AG10803 (cell line): ENCODE measurements at places on chromosomes 3 and 15.
A peak's percentile ranks its signal among the peaks of the same experiment; 100 is the strongest.

DNA sequence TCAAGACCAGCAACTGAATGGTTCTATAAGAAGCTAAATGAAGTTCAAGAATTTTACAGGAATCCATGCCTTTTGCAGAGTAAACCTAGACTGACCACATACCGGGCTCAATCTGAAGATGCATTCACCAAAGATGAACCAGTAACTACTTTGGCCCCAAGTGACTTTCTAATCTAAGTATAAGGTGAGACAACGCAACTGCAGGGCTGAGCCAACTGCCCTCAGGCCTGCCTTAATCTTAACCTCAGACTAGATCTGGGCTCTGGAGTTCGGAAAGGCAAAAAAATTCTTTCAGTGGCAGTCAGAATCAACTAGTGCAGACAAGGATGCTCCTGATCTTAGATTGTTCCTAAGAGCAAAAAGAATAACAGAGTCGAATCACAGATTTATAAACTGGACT, 48.3 kb downstream of the EXD1 start:
- DNase-seq, result no peak

DNA sequence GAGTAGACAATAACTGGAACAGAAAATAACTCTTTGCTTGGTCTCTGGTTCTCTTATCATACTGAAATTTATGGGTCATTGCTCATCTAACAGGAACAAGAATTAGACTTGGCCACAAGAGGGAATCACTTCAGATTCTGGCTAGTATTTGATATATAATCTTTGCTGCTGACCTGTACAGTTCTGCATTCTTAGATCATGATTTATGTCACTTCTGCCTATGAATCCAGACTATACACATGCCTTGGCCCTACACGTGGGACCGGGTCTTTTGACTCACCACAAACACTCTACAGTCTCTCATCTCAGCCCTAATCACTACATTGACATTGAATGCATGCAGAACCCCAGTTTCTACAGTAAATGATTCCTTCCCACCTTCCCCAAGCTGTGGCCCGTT, 162.5 kb upstream of the SOX2 start:
- no peak for DNase-seq

- DNase-seq, result no peak
Measured at GRCh38 chr3:189278221-189278620, 106.5 kb downstream of the TPRG1 start.

GRCh38 chr15:35117543-35118265, 32.6 kb upstream of the NANOGP8 start:
- DNase-seq, result peak; percentile 8

DNA sequence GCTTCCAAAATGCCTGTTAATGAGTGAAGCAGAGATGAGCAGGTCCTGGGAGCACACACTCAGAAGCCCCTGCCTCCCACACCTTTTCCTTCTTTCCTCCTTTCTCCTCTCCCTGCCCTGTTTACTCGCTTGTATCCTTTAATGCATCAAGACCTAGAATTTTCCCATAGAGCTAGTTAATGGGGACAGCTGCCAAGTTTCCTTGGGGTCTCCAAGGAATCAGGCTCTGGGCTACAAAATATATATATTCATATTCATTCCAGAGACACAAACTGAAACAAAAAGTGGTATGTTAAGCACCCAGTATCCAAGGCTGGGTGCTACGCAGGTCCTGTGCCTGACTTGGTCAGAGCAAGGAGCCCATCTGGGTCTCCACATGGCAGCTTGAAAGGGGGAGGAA, 235.6 kb downstream of the MYRIP start:
- DNase-seq, result no peak

DNA sequence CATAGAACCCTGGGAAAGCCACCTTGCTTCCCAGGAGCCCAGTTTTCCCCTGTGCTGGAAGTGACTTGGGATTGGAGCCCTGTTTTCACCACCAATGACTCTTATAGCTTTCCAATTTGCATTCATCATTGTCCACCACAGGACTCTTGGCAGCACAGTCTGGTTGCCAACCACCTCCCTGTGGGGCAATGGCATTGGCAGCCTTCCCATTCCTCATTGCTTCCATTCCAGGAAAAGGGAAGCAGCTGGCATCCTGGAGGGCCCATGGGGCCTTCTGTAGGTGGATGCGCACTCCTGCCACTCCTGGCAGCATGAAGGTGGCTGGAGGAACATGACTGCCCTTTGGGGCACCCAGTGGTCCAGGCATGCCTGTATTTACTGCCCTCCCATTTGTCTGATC, 57.7 kb downstream of the FEM1B start:
- DNase-seq, result peak; percentile 75

GRCh38 chr15:23072633-23073032, 33.3 kb upstream of the TUBGCP5 start:
- DNase-seq, result no peak

DNA sequence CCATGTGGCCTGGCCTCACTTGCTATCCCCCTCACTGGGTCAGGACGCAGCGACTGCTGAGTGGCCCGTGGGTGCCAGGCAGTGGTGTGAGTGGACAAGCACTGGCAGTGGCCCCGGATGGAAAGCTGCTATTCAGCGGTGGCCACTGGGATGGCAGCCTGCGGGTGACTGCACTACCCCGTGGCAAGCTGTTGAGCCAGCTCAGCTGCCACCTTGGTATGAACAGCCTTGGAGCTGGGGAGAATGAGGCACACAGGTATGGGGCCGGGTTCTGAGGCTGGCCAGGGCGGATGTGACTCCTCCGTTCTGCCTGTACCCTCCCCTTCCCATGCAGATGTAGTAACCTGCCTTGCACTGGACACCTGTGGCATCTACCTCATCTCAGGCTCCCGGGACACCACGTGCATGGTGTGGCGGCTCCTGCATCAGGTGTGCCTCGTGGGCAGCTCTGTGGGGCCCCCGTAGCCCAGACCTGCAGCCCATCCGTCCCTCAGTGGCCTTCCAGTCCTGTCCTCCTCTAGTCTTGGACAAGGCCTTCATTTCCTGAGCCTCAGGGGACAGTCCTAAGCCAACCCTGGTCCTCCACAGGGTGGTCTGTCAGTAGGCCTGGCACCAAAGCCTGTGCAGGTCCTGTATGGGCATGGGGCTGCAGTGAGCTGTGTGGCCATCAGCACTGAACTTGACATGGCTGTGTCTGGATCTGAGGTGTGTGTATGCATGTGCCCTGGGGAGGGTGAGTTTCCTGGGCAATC, 28.2 kb downstream of the NBEAL2 start:
- DNase-seq, result no peak

DNA sequence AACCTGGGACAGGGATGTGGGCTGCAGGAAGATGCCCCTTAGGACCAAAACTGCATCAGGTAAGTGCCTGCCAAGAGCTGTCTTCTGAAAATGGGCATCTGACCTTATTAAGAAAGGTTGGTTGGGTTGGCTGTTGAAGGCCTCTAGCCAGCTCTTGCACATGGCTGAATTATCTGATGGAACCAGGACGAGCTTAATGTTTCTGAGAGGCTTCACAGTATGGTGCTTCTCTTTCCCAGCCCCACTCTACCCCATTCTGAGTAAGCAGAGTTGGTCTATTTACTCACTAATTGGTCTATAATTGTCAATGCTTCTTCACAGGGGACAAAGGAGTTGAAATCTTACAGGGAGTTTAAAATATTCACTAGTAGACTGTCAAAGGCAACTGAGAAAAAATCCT, 48.4 kb downstream of the DTWD1 start:
- no peak for DNase-seq

DNA sequence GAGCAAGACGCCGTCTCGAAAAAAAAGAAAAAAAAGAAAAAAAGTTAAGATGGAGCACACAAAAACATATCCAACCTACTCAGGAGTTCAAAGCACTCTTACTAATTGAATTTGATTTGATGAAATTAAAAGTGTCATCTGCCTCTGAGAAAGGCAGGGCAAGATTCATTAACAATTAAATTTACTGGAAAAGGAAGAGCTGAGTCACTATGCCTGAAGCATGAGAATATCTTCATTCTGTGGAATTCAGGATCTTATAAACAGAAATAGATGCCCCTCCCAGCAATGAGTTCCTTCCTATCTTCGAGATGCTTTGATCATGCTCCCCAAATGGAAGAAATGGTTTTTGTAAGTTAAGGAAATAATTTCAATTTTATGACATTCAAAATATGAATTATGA, 61.0 kb upstream of the ST3GAL6 start:
- DNase-seq, result no peak

DNA sequence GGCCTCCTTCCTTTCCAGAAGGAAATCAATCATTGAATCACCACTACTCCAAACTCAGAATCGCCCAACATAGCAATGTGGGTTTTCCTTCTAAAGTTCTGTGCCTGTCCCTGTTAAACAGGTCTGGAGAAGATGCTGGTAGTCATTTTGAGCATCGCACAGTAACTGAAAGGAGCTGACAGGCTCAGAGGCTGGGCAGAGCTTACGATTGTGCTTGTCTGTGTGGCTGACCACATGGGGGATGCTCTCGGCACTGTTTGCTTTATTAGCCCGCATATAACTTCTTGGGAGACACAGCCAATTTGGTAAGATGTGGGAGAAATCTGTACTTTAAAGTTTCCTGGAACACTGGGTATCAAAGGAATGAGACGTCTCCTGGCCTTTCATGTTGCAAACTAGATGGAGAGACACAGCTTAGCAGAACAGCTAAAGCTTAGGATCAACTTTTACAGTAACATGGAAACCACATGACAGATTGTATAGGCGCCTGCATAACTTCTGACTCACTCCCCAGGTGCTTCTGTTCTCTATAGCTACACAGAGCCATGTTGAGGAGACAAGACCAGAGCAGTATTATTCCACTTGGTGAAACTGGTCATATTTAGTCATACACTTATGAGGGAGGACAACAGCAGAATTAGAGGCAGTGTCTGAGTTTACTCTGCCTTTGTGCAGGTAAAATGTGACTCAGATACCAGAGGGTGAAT, 374.1 kb downstream of the RORA start:
- no peak for DNase-seq

- peak; percentile 54 for DNase-seq
Measured at GRCh38 chr3:138187296-138188012, at the start of gene ARMC8. Gene ARMC8 (plus strand): TSS chr3:138187301. CDS start chr3:138187555, 254 bp downstream.

- no peak for DNase-seq
Measured at GRCh38 chr15:98169551-98169950, 209.0 kb downstream of the ARRDC4 start.

DNA sequence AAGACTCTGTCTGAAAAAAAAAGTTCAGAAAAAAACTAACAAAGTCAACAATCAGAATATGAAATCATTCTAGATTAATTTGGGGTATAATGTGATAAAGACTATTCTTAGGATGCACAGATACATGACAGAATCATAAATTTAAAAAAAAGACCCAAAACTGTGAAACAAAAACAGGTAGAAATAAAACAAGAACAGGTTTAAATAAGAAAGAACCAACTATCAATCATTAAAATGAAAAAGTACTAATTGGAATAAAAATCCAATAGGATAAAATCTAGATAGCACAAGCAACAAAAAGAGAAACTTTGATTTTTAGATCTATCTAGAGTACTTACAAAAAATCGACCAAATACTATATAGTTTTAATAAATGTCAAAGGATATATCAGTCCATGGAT, 13.4 kb downstream of the TMEM202 start:
- no peak for DNase-seq

DNA sequence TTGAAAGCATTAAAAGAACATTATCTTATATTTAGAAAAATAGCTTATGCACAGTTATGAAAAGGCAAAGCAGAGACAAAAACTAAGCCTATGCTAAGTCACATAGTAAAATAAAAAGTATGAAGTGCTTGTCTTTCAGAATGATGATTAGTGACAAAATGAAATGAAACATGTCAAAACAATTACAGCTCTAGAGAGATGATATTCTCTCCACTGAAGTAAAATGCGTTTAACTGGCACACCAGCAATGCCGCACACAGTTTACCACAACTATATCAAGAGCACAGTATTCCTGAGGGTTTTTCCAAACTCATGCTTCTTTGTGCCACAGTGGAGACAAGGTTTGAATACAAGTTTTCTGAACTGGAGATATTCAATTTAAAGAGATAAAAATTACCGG, 2.1 kb upstream of the ZBBX start:
- no peak for DNase-seq

DNA sequence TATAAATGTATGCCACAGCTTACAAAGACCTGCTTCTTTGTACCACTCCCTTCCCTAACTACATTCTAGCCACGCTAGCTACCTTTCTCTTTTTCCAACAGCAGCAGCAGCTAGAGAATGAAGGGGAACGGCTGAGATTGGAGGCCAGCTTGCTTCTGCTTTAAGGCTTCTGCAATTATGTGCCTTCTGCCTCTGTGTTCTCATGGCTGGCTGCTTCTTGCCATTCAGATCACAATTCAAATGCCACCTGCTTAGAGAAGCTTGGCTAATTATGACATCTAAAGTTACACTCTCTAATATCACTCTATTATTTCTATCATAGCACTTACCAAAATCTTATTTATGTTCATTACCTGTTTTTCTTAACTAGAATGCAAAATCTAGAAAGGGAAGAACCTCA, 95.2 kb downstream of the RYK start:
- no peak for DNase-seq

GRCh38 chr15:97672586-97672985, 287.9 kb upstream of the ARRDC4 start:
- no peak for DNase-seq

- peak; percentile 44 for DNase-seq
Measured at GRCh38 chr3:63824309-63824708, 5.2 kb downstream of the C3orf49 start.
